ENCODE measurements at places on chromosomes 12 and 14.

GRCh38 chr12:2013527-2014223 is 9.4 kb upstream of the DCP1B start:
- DNase-seq = no peak

DNA sequence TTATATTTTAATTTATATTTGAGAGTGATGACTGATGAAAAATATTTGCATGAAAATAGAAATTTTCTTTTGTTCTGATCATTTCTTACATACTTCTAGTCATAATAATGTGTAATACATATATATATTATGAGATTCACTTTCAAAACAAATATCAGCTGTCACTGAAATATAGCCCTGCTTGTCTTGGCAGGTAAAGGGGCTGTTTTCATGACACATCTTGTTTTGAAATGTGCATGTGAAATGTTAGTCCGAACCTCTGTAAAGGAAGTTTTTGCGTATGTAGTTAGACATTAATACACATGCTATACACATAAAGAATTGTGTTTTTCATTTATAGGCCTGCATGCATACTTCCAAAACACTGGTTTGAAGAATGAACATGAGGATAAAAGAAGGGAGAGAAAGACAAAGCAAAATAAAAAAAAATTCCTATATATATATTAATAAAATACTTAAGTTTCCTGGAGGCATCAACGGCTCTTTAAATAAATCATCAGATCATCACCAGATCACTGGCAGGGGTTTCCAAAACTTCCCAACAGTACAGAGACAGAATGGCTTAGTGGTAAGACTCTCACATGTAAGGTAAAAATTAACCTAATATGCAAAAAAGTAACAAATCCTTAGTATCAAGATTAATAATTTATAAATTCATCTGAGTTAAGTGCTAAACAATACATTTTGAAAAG is 60.1 kb downstream of the SEL1L start:
- DNase-seq = no peak

- no peak for DNase-seq
These were observed 14.5 kb upstream of the IL22 start for GRCh38 chr12:68267892-68268396.

GRCh38 chr14:104979758-104980610 is 1.8 kb upstream of the AHNAK2 start:
- DNase-seq = no peak

GRCh38 chr14:33490555-33490954 is 460.3 kb downstream of the EGLN3 start:
- no peak for DNase-seq

DNA sequence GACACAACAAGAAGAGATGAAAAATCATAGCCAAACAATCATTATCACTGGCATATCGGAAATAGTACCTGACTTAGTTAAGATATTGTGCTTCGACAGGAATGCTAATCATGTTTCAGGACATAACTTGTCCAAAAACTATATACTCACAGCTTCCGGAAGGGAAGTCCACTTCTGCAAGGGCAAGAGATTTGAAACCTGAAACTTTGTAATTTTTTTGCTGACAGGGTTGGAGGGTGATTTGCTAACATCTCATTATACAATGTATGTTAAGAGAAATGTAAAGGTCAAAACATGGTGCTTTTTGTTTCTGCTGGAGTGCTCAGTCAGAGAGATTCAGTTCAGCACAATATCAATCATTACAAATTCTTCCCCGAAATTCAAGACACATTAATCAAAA is 200.3 kb downstream of the CNTN1 start:
- DNase-seq = no peak

- no peak for DNase-seq
These were observed 196.7 kb upstream of the PELI2 start for GRCh38 chr14:55921511-55921910.

- DNase-seq = no peak
These were observed at the start of gene SLC25A21 for GRCh38 chr14:37172024-37172869. TSS of gene SLC25A21 (minus strand) at chr14:37172606.

DNA sequence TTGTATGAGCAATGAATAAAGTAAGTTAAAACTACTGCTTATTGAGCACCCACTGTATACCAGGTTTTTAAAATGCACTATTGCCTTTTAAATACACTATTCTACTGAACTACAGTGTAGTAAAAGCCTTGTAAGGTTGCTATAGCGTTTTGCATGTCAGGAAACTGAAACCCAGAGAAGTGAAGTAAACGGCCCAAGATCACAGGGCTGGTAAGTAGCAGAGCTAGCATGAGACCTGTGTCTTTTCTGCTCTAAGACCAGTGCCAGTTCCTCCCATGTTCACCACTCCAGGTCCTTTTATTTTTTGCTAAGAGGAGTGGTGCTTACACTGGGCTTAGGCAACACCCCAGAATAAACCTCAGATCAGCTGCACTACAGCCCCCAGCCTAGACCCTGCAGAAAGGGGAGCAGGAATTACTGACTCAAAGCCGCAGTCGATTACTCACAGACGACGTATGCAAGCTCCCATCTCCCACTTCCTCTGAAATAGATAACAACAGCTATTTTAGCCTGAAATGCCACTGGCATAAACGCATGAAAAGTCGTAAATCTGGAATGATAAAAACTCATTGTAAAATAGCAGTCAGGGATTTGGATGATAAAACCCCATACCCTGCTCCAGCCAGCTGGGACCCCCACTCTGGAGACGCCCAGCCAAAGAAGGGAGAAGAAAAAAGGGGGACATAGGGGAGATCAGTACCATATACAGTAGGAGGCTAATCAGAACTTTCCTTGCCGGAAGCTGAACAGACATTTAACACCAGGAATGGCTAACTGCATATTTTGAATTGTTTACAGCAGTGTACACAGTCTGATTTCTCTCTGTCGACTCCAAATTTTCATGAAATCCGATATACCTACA is 108.3 kb downstream of the NUAK1 start:
- no peak for DNase-seq

DNA sequence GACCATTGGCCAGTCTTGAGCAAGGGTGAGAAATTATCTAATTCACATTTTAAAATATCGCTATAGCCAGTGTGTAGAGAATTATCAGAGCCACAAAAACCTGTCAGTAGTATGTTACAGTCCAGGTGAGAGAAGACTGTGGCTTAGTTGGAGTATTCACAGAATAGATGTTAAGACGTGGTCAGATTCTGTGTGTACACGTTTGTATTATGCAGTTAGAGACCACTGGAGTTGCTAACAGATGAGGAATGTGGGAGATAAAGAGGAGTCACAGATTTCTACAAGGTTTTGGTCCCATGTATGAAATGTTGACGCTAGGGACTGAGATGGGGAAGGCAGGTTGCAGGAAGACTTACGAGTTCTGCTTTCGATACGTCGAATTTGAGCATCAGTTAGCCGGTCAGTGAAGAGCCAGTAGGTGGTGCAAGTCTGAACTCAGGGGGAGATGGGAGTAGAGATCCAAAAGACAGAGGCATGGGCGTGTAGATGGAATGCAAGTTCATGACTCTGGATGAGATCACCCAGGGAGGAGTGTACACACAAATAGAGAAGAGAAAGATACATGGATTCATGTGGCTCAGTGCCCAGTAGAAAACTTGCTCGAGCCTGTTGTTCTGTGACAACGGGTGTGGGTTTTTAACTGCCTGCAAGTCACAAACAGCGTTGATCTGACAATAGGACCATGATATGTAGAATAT is 114.8 kb upstream of the FLRT2 start:
- no peak for DNase-seq

DNA sequence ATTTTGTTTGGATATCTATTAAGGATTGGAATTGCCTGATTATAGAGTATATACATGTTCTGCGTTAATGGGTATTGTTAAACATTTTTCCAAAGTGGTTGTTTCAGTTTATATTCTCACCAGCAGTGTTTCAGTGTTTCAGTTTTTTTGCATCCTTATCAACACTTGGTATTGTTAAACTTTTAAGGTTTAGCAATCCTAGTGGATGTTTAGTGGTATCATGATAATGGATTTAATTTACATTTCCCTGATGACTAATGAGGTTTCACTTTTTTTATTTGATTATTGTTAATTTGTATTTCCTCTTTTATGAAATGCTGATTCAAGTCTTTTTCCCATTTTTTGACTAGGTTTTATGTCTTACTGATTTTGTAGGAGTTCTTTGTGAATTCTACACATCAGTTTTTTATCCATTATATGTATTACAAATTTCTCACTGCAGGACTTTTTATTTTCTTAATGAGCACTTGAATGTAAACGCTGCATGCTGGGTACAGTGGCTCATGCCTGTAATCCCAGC is 23.7 kb downstream of the YLPM1 start:
- DNase-seq = no peak

DNA sequence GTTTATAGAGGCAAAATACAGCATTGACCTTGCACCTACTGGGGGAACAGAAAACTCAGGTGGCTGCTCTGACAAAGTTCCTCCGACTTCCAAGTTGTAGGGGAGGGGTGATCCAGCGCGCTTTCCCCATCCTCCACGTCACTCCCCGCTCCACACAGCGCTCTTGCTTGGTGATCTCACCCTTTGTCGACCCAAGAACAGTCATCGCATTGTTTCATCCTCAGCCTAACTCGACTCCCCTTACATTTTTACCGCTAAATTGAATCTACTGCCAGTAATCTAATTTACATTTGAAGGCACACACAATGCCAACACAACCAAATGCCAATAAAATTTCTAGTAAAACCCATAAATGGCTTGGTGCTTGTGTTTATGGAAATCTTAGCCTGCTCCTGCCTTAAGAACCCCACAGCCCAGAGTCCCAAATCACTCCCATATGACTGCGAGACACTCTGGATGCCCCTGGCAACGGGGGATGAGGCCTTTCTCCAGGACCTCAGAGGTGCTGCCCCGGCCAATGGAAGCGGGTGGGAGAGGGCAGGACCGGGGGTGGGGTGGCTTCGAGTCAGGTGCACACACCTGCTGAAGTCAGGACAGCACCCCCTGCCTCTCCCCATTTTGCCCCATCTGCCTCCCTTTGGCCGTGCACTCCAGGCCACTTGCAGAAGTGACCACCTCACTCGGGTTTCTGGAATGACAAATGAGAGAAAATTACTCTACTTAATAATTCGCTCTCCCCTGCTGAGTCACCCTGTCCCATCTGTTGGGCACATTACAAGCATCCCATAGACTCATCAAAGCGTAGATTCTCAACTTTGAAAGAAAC is 98.2 kb upstream of the GSC start:
- DNase-seq = no peak

- DNase-seq = no peak
These were observed 17.2 kb upstream of the ARID4A start for GRCh38 chr14:58280954-58281787.

DNA sequence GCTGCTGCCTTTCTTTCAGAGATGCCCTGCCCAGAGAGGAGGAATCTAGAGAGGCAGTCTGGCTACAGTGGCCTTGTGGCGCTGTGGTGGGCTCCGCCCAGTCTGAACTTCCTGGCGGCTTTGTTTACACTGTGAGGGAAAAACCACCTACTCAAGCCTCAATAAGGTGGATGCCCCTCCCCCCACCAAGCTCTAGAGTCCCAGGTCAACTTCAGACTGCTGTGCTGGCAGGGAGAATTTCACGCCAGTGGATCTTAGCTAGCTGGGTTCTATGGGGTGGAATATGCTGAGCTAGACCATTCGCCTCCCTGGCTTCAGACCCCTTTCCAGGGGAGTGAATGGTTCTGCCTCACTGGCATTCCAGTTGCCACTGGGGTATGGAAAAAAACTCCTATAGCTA is 25.6 kb downstream of the SPATA7 start:
- no peak for DNase-seq

- DNase-seq = no peak
These were observed 50.9 kb upstream of the DIP2B start for GRCh38 chr12:50453872-50454271.

- no peak for DNase-seq
These were observed 2.5 kb downstream of the RIMBP2 start for GRCh38 chr12:130713581-130713991.

DNA sequence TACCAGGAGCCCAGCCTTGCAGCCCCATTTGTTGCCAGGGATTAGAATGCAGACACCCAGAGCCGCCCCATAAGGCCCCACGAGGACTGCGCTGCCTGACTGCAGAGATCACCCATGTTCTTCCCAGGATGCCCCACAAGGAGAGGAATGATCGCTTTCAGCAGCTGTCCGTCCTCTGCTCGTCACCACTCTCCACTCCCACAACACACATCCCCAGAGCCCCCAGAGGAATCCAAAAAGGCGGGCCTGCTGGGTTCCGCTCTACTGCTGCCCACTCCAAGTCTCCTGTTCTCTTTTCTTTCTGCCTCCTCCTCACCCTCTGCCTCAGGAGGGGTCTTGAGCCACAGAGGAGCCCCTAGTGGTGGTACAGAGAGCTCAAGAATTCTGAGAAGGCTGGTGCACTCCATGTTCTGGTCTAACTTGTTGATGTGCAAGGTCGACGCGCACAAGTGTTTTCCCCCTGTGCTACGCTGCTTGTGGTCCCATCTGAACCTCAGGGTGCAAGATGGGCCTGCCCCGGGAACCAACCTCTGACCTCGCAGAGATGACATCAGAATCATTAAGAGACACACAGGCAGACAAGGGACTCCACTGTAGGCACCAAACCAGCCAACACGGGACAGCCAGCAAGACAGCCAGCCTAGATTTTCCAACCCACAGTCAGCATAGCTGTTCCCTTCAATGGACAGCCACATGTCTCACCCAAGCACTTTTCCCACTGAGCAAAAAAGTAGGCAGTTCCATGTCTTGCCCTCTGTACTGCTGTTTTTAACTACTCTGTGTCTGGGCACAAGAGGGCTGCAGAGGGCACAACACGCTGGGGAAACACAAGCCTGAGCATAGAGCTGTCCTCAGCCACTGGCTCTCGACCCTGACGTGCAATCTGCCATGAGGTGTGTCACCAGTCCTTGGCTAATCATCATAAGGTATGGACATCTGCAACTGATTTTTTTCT is 29.9 kb downstream of the PXN start:
- no peak for DNase-seq

DNA sequence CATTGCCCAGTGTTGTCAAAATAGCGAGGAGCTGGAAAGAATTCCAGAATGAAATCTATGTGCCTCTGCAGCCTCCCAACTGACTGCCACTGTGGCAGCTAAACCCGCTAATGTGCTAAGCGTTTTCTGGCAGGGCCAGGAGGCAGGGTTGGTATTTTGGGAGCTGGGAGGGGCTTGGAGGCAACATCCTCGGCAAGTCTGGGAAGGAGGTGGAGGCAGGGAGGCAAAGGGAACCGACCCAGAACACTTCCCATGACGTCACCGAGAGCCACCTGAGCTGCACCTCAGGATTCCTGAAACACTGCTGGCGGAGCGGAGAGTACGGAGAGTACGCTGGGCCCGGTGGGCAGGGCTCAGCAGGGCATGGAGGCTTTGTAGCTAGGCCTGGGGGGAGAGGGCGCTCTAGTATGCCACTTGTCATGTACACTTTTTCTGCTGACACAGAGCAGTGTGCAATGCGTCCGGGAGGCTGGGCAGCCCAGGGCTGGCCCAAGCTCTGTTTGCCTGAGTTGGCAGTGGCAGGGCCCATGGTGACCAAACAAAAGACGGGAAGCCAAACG is 81.5 kb downstream of the DPF3 start:
- DNase-seq = no peak

Measured in CD4-positive, CD25-positive, alpha-beta regulatory T cell (primary cell).